ENCODE measurements at places on chromosomes 1 and 21.

GRCh38 chr1:177340601-177341067 is 169.9 kb downstream of the BRINP2 start:
- DNase-seq: no peak

DNA sequence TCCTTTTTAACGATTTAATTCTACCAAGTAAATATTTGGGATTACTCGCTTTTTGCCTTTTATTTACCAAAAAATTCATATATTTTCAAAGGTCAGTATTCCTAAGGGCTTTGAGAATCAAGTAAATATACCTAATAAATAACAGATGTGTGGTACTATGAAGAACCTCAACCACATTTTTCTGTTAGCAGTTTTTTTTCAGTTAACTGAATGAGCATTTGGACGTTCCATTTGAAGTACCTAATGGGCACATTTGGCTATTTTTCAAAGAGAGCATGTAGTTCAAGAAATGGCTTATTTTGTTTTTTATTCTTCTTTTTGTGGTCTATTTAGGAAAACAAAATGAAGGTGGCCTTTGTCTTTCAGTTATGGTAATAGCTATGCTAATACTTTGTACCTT is 253.0 kb downstream of the GPR52 start:
- no peak for DNase-seq

DNA sequence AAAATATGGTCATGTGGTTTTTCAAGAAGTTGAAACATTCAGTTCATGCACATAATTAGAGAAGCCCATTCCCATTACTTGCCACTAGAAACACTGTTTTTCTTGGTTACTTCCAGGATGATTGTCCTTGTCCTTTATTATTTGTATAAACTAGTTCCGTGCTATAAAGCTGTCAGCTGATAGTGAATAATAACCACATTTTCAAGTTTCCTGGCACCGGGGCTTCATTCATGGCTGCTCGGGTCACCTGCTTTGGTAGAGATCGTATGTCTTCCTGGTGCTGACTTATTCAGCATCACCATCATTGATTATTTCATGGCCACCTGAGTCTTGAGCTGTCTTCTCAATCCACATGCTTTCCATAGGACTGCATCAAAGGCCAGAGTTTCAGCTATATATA is 62.9 kb upstream of the ZNF326 start:
- no peak for DNase-seq

DNA sequence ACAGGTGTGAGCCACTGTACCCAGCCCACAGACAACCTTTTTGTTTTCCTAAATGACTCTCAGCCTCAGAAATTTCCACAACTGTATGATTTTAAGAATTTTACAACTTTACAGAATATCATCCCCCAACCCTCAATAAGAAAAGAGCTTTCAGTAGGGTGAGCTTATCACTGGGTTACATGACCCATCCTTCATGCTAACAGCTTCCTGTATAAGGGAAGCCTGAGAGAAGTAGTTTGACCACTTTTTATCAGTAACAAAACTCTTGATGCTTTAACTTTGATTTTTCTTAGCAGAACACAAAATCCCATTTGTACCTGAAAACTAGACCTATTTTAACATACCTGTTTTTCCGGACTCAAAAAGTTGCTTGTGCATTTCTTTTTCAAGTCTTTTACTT is 9.7 kb upstream of the MYBPHL start:
- DNase-seq: no peak

- DNase-seq: no peak
Observed at GRCh38 chr1:18240906-18241305, 133.3 kb downstream of the IGSF21 start.

GRCh38 chr1:96764469-96764868 is 42.9 kb downstream of the PTBP2 start:
- DNase-seq: no peak

DNA sequence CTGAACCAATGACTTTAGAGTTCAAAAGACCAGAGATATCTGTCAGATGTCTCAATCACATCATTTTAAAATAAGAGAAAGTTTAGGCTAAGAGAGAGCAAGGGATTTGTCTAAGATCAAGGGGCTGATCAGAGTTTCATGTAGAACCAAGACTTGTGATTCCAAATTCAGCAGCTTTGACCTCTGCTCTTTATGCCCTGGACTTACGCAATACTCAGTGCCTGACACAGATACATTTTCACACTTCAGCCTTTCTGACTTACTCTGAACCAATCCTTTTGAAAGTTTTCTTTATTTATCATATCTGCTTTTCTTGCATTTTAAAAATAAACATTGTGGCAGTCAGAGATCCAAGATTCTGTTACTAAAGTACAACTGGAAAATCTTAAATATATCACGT is 428.0 kb downstream of the PLPP3 start:
- no peak for DNase-seq

GRCh38 chr1:110433803-110434202 is 17.1 kb upstream of the PROK1 start:
- DNase-seq: peak; percentile 51

- DNase-seq: no peak
Observed at GRCh38 chr1:165841582-165842017, 14.2 kb downstream of the UCK2 start.

DNA sequence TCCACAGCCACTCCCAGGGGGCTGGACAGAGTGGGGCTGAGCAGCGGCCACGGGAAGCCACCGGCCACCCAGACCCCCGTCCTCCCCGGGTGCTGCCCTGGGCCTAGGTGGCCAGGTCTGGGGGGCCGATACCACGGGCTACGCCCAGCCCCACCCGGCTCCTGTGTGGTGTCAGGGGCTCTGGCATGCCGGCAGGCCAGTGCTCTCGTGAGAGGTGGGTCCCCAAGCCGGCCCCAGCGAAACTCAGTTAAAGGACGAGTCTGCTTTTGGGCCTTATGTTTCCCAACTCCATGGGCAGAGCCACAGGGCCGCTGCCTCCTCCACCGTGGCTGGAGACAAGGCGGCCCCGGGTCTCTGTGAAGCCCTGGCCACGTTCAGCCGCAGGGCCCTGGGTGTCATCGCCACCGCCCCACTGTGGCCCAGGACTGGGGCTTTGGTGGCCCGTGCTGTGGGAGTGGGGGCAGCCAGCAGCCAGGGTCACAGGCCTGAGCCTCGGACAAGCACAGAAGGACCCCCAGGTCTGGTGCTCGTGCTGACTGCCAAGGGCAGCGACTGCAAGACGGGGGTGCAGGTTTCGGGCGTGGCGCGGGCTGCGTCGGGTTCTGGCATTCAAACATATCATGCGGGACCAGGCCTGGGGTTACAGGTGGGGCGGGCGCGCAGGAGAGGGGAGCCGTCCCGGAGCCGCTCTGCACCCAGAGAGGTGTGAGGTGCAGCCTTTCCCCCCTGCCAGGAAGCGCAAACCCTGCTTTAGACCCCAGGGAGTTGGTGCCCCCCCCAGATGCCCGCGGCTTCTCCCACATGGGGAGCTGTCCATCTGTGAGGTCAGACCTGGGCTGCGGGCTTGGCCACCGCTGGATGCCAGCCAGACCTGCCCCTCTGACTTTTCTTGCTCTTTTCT is 11.9 kb upstream of the C1orf159 start:
- no peak for DNase-seq

- DNase-seq: no peak
Observed at GRCh38 chr1:44647896-44648295, 26.4 kb downstream of the TMEM53 start.
